Posterior cingulate gyrus (tissue), 11 donors: ENCODE measurements at places on chromosomes 5 and 9.

DNA sequence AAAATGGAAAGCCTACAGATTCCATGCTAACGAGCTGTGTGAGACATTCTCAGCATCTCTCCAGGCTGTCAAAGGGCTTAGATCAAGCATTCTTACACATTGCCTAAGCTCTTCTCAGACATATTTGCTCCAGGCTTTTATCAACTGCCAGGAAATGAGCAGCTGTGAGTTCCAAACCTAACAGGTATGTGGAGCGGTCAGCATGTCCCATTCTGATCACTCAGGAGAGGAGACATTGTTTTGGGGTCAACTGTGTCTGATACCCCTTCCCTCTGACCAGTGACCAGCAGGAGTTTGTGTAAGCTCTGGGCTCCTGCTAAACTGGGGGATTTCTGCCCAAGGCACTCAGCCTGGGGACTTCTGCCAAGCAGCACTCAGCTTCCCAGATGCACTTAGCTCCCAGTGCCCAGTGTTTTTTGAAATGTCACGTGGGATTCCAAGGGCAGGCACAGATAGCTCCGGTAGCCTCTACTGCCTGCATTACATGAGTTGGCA lies 229.1 kb downstream of the SEC61B start:
- DNase-seq = peak; percentile 23

GRCh38 chr5:53749621-53750020 lies 189.2 kb downstream of the NDUFS4 start:
- no peak for DNase-seq

- no peak for DNase-seq
These were observed 381.8 kb upstream of the KIF2A start for GRCh38 chr5:61924251-61924650.

DNA sequence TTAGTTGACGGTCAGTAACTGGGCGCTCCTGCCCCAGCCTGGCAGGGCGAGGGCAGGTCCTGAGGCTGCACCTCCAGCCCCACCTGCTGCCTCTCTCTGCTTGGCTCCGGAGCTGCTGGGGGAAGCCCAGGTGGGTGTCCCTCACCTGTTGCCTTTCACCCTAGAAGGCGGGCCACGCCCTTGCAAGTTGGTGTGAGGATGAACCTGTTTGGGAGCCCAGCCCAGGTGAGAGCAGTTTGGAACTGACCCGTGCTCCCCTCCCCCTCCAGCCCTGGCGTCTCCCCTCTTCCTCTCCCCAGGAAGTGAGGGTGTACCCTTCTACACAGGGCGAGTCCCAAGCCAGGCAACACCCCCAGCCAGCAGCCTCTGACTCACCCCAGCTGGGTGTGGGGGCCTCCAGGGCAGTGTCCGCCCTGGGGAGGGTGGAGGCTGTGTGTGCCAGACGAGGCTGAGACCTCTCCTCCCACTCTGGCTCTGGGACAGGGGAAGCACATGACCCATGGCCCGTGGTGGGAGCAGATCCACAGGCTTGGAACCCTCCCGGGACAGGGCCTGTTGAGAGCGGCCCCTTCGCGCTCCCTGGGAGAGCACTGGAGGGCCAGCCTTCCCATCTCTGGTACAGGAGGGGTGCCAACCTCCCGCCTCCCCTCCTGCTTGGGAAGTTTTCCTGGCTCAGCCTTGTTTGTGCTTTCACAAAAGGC lies 10.4 kb downstream of the LRRC8A start:
- peak; percentile 88 for DNase-seq

- DNase-seq = no peak
These were observed 121.1 kb upstream of the IL12B start for GRCh38 chr5:159451197-159452052.

GRCh38 chr9:133238272-133238850 lies 29.3 kb upstream of the OBP2B start:
- no peak for DNase-seq

GRCh38 chr9:100281676-100282387 lies 70.9 kb downstream of the TEX10 start:
- DNase-seq = no peak

DNA sequence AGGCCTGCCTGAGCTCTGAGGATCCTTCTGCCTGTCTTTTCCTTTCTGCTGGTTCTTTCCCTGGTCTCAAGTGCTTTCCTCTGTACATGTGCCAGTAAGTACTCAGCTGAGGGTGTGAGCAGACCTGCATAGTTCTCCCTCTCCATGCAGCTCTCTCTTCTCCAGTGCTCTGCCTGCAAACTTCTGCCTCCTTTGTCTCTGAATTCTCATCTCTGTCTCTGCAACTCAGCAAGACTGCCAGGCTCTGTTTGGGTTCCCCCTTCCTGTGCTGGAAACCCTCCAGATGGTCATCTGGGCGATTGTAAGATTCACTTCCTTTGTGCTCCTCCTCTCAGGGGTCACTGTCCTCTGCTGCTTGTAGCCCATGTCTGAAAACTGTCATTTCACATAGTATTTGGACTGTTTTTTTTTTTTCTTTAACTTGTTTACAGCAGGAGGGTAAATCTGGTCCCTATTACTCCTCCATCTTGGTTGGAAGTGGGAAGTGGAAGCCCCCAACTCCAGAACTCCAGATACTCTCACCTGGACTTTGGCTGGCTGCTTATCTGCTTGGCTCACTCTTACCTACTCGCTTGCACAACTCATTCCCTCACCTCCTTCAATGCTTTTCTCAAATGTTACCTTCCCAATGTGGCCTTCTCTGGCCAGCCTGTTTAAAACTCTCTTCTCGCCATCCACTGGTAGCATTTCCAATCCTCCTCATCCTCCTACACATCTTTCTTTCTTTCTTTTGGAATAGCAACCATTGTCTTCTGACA lies 175.3 kb upstream of the TBC1D2 start:
- DNase-seq = no peak

DNA sequence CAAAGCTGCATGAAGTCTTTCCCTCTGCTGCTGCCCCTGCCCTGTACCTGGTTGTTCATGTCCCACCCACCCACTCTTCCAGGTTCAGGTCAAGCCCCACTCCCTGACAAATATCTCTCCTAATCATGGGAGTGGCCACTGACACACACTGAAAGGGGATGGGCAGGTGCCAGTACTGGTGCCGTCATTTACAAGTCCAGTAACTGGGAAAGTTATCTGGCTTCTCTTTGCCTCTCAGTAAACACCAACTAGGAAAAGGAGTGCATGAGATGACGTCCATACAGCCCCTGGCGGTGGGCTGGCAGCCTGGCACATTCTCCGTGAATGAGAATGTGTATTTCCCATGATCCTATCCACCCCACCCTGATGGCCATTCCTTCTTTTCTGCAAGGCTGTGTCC lies 225.2 kb downstream of the FSTL4 start:
- no peak for DNase-seq

GRCh38 chr9:130834371-130835336 lies at the start of gene ABL1:
TSS of gene ABL1 (plus strand) at chr9:130835254. CDS start at chr9:130835447, 193 bp downstream.
- DNase-seq = peak; percentile 58

GRCh38 chr9:108684288-108685025 lies 171.3 kb downstream of the ACTL7B start:
- DNase-seq = no peak

- DNase-seq = no peak
These were observed 156.0 kb upstream of the MAST4 start for GRCh38 chr5:66440202-66440680.

DNA sequence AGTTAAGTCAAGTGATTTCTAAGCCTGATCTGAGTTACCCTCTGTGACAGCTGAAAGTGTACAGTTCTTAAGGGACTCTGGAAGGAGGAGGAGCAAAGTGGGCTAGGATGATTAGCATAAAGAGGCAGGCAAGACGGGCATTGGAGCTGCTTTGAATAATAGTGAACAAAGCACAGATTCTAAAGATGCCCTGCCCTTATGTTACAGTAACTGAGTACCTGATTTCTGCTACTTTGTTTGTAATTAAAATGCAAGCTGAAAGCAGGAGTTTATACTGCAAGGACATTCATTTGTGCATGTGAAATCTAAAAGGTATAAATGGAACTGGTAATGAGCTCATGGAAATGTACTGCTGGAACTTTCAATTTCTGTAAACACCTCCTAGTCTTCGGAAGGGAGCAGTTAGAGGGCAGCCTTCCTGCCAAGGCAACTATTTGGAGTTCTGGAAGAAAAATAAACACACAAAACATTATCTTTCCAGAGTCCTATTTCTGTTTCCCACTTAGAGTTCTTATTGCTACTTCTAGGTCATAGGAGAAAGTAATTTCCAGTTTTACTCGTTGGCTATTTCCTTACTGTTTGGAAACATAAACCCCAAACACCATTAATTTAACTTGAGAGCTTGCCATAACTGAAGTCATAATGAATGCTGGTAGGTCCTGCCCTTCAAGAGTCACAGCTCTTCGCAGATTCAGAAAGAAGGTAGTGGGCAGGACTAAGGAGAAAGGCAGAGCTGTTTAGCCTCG lies at the start of gene RANBP3L:
RANBP3L (minus strand) TSS at position 45 of the 746 bp plus-strand sequence. CDS start 486 bp downstream, outside the sequence.
- DNase-seq = no peak

DNA sequence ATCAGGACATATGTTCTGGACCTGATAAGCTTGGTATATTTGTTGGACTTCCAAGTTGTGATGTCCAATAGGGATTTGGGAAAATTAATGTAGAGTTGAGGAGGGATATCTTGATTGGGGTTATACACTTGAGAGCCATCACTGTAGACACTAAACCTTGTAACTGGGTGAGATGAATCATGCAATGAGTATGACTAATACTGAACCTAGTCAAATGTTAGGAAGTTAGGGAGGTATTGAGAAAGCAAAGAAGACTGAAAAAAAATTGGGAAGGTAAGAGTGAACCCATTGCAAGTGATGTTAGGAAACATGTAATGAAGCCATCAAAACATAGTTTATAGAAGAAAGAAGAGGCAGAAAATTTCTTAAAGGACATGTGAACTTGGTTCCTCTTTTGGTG lies 668.4 kb upstream of the CDH9 start:
- DNase-seq = no peak
